ENCODE measurements at places on chromosomes 1 and 21.
A peak's percentile ranks its signal among the peaks of the same experiment; 100 is the strongest.

GRCh38 chr1:112528076-112528475, 19.3 kb downstream of the WNT2B start:
- DNase-seq: no peak

DNA sequence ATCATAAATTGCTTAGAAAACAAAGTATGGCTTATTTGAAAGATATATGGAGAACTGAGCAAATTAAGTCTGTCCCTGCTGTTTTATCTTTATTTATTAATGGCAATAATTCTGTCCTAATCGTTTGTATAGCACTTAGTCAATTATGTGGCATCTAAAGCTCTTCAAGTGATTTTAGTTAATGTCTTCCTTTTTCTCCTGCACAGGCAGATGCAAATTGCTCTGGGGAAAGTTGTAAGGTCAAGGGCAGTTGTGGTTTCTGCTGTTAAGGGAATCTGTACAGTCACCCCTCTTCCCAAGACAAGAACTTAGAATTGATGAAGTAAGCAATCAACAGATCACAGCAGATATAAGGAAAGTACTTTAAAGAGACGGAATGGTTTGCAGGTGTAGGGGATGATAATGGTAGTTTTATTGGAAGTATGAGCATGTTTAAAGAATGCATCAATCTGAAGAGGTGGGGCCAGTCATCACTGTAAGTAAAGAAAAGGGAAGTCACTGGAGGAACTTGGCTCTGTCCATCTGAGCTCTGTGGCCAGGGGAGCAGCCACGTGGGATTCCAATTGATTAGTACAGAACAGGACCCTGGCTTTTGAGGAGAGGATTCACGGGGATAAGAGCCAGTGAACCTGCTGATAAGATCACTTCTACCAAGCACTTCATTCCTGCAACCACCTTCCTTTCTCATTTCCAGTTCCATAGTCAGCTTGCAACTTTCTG, 116.0 kb upstream of the KCNJ6 start:
- peak; percentile 3 for DNase-seq

DNA sequence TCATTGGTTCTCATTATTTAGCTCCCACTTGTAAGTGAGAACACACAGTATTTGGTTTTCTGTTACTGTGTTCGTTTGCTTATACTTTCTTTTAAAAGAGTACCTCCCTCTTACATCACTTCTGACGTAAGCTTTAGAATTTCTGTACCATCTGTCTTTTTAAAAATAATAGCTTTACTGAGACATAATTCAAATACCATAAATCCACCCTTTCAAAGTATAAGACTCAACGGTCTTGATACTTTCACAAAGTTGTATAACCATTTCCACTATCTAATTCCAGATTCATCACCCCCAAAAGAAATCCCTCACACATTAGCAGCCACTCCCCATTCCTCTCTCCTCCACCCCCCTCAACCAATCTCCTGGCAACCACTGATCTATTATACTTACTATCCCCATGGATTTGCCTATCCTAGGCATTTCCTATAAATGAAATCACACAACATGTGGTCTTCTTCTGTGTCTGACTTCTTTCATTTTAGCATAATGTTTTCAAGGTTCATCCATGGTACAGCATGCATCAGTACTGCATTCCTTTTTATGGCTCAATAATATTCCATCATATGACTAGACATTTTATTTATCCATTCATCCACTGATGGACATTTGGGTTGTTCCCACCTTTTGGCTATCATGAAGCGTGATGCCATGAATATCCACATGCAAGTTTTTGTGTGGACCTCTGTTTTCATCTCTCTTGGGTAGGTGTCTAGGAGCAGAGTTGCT, 104.7 kb downstream of the HLCS start:
- DNase-seq: no peak

DNA sequence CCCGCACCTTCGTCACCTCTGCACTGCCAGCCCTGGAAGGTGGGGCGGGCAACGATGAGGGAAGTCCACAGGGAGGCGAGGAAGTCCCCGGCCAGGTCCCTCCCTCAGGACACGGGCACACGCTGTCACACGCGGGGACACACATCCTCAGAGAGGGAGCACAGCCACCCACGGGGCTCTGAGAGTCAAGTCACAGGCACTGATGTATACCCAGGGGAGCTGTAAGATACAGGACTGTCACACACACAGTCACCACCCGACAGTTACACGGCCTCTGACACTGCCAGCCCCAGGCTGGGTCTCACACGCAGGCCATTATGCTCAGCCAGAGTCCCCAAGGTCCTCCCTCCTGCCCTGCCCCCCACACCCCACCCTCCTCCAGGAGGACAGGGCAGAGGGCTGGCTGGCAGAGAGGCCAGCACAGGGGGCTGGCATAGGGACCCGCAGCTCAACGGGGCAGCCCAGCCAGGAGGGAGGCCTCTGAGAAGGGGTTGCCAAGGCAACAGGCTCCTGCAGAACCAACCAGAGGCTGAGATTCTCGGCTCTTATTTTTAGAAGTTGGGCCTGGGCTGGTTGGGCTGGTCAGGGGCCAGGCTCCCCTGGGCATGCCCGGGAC, 17.7 kb upstream of the ADGRB2 start:
- no peak for DNase-seq

DNA sequence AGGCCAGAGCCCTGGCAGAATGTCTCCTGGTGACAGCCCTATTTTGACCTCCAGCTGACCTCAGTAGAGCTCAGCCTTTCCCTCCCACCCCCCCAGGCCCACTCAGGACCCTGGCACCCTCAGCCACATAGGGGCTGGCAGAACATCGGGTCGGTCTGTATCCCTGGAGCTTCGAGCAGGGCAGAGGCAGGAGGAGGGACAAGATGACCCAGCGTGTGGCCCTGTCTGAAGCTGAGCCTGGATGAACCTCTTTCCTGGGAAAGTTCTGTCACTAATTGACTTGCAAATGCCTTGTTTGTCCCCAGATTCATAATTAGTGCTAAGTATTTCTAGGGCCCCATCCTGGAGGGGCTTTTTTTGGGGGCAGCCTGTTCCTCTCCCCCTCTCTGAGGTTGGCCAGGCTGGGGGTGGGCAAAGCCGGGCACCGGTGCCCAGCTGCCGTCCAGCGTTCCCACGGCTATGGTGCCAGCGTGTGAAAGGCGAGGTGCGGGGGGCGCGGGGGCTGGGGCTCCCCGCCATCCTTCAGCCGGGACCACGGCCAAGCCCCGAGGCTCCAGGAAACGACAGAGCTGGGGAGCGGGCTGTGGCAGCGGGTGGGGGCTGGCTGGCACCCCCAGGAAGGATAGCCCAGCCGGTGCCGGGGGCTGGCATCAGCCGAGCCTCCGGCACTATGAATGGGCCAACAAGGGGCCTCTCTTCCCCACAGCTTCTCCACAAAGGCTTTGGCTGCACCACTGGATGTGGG, 31.4 kb downstream of the RHBG start:
- no peak for DNase-seq

DNA sequence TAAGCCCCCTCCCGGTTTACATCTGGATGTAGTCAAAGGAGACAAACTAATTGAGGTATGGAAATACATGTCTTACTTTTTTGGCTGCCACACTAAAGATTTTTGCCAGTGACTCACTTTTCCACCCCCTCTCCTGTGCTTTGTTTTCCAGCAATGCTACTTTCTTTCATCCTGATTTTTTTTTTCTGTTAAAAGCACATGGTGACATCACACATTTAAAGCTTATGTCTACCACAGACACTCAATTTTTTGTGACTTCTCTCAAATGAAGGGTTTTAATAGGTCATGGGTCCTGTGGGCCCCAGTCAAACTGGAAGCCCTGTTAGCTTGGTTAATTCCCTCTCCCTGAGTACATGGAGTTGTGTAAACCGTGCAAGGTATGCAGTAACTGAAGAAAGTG, 2.2 kb downstream of the PPP1R8 start:
- DNase-seq: no peak

DNA sequence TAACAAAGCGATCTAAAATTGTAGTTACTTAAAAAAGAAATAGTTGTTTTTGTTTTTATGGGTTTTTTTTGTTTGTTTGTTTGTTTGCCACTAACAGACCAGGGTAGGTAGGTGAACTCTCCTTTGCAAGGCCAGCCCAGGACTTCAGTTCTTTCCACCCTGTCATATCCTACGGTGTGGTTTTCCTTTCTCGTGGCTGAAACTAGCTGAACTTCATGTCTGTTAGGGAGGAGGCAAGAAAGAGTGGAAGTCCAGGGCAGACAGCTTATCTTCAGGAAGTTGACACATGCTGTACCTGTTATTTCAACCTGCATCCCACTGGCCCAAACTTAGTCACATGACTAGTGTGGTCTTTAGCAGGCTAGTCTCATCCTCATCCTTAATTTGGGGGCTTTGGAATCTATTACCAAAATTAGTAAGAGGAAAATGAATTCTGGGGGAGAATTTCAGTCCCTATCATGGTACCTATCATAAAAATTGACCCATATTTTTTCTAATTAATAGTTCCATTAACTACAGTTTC, 62.9 kb upstream of the LRRC7 start:
- DNase-seq: no peak

DNA sequence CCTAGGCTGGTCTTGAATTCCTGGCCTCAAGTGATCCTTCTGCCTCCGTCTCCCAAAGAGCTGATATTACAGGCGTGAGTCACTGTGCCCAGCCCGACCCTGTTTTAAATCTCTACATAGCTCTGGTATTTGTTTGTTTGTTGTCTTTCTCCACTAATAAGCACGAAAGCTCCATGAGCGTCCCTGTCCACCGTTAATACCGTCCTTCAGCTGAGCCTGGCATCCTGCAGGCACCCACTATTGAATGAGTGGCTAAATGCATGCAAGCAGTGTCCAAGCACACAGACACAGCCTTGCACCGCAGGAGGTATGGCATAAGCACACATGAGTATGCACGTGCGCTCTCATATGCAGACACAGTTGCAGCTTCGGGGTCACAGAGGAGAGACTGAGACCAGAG, 4.5 kb upstream of the COL16A1 start:
- DNase-seq: no peak

GRCh38 chr1:62131093-62131725, 63.4 kb upstream of the L1TD1 start:
- DNase-seq: peak; percentile 55

DNA sequence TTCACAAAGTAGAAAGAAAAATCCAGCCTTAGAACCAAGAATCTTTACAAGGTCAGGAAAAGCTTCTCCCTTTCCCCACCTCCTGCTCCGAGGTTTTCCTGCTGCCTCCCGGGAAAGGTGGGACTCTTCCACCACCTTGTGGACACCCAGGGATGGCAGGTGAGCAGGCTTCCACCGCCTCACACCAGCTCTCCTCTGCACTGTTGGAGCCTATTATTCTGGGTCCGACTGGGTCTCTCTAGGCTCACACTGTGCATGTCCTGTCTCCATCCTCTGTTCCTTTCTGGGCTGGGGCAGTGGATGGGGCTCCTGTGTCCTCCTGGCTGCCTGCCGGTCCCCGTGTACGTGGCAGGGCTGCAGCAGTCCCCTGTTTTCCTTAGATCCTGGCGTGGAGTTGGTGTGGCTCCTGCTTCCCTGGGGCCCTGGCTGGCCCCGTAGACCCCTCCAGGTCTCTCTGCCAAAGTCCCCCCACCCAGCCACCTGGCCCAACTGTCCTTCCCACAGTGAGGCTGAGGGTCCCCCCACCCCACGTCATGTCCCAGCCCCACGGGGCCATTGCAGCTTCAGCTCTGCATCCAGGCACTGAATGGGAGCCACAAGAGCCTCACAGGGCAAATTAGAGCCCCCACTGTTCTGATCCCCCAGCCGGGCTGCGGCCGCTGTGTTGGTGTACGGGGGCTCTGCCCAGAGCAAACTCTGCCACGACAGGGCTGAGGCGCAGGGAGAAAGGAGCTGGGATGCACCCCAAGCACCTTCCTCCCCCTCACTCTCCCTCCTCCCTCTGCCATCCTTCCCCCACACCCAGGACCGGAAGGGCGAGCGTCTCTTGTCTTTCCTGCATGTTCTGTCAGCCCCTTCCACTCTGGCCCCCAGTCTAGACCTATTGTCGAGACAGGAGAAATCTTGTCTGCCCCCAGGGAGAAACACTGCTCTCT, 3.3 kb upstream of the SLC45A1 start:
- DNase-seq: peak; percentile 56

GRCh38 chr1:3066250-3066711, 2.7 kb upstream of the PRDM16 start:
- no peak for DNase-seq

- DNase-seq: peak; percentile 29
These were observed 154.0 kb downstream of the TGFB2 start for GRCh38 chr1:218499011-218499691.

- DNase-seq: no peak
These were observed 9.3 kb upstream of the ST6GALNAC5 start for GRCh38 chr1:76857973-76858372.
